ENCODE measurements at places on chromosomes 5 and 9. TPM values are rescaled to one million over a fixed set of nuclear protein-coding genes. Genes with fewer than 3 reads are reported as not detected.

- no peak for DNase-seq
Observed at GRCh38 chr5:16888694-16889124, 47.4 kb downstream of the MYO10 start.

PCDHA12 gene
- total RNA-seq = 9.7 TPM

SLC46A2 gene
- not detected for total RNA-seq

DNA sequence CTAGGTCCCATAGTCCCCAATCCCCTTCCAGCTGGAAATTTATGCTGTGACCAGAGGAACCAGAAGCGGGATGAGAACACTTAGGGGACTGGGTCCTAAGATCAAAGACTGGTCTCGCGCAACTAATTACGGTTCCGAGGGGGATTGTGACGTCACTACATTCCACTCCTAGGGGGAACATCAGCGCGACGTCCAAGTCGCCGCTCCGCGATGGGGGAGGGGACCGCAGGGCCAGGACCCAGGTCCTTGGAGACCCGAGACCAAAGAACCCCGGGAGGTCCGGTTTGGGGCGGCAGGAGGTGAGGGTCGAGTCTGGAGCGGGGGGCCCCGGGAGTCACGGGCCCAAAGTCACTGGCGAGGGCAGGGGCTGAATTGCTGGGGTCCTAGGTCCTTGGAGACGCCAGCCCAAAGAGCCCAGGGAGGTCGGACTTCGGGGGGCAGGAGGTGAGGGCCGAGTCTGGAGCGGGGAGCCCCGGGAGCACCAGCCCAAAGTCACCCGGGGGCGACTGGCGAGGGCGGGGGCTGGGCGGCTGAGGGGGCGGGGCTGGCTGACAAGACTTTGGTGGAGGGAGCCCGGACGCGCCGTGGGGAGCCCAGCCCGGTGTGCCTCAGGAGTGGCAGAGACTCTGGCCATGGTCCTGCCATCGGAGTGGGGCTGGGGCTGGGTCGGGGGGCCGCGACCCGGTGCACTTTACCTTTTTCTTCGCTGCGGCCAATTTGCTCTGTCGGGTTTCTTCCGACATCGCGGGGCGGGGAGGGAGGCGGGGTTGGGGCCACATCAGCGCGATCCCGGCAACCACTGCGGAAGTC, at the start of gene GOLGA2:
Gene GOLGA2, minus strand, starts transcription at position 810 of the 810 bp plus-strand sequence. Its CDS starts 31 bp downstream, at position 779.
- DNase-seq = peak; percentile 20

- no peak for DNase-seq
Observed at GRCh38 chr5:146025114-146025680, 80.2 kb downstream of the PLAC8L1 start.
